ENCODE measurements at places on chromosomes 3 and 15. TPM values are rescaled to one million over a fixed set of nuclear protein-coding genes. Genes with fewer than 3 reads are reported as not detected.

The IQCB1 gene
- 13.8 TPM for total RNA-seq

DNA sequence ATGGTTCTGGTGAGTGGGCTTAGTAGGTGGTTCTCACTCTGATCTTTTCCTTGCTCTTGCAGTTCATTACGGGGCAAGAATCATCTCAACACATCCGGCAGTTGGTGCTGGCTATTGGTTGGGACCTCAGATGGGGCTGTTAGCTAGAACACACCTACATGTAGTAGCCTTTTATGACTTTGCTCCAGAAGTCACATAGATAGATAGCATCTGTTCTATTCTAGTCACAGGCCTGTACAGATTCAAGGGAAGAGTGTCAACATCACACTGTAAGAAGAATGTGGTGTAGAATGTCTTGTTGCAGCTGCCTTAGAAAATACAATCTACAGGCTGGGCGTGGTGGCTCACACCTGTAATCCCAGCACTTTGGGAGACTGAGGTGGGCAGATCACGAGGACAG, 15.1 kb downstream of the RAB5A start:
- DNase-seq: no peak

GRCh38 chr3:12142476-12142875, 16.2 kb downstream of the TIMP4 start:
- no peak for DNase-seq

DNA sequence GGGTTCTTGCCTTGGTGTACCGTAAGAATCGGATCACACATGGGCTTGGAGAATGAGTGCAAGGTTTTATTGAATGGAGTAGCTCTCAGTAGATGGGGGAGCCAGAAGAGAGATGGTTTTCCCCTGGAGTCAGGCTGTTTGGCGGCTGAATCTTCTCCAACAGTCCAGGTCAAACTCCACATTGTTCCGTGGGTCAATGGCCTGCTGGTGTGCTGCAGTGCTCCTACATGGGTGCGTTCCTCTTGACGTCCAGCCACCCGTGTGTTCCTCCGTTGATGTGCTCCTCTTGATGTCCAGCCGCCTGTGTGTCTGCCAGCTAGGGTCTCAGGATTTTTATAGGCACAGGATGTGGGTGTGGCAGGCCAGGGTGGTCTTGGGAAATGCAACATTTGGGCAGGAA, 69.3 kb upstream of the AGBL1 start:
- no peak for DNase-seq

DNA sequence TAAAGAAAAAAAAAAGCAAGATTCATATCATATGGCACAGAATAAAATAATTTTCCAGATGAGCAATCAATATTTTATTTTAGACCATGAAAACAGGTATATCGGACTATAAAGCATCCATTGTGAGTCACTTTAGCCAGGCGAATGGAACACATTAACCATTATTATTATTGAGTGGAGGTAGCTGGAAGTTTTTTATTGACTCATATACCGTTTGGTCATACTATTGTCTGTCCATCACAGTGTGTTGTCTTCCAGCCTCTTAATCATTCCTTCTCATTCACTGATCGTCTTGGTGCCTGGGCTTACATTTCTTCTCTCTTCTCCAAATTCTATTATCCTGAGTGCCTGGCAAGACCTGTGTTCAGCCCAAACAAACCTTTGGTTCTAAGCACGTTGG, 634.8 kb downstream of the MECOM start:
- DNase-seq: peak; percentile 34

DNA sequence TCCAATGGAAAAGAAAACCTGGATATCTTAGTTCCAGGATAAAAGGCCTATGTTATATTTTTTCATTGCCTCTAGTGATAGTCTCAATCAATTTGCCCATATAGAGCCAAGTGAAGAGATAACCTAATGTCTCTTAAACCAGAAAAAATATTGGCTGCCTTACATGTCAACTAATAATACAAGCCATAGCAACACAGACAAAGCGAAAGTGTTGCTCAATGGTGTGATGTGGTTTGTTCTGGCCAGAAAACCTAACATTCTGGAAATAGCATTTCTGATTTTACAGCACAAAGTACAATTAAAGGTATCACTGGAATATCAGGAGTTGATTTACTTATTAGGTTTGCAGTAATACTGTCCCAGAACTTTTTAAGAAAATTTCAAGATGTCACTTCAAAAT, 101.5 kb downstream of the ATP8B4 start:
- peak; percentile 47 for DNase-seq

DNA sequence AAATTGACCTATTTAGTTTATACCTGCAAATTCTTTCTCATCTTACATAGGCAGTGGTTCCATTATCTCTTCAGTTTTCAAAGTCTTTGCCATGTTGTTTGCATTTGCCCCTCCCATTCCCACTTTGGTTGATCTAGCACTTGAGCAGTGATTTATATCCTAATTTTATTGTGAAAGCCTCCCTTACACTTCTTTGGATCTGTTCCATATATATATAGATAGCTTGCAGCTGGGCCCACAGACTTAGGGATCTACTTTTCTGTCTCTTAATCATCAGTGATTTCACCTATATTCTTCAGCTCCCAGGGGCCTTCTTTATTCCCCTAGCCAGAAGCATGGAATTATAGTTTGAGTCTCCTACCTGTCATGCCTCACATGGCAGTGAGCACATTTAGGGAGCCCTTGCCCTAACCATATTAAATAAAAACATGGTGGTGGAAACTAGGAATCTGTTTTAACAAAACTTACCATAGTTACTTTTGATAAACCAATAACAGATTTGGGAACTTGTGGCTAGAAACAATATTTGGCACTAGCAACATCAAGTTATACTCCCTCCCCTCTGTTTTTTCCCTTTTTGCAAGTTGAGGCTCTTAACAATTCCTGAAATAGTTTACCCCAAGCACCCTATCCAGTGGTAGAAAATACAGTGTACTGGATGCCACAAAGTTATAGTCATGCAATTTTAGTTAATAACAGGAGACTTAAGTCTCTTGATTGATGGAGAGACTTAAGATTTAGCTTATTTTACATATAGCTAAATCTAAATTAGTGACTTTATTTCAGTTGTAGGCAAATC, 41.7 kb downstream of the ARIH1 start:
- peak; percentile 55 for DNase-seq

DNA sequence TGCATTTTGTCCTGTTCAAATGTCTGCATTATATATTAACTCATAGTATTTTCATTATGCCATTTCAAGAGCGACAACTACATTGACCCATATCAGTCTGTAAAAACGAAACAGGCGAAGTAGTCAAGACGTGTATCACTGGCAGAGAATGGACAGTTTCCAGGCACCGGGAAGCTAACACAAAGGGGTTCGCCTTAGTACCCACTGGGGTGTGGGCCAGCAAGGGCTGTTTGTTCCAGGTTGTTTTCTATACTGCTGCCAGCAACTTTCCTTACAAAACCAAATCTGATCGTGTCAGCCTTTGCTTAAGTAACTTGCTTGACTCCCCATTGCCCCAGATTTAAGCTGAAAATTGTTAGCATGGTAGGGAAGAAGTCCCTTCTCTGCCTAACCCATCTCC, 87.1 kb downstream of the CGNL1 start:
- no peak for DNase-seq

DNA sequence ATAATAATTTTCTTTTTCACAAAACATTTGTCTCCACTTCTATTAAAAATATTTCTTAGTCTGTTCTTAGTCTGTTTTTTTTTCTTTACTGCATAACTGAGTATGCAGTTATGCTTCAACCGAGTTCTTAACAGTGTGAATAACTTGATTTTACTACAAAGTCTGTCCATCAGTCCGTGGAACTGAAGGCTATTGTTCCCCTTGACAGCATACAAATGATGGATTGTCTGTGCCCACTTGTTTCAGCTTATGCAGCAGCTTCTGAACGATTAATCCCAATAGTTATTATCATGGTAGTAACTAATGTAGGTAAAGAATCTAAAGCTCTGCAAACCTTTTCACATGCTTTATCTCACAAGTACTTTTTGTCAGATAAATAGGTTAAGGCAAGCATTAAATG, 150.7 kb downstream of the SSR3 start:
- DNase-seq: no peak

DNA sequence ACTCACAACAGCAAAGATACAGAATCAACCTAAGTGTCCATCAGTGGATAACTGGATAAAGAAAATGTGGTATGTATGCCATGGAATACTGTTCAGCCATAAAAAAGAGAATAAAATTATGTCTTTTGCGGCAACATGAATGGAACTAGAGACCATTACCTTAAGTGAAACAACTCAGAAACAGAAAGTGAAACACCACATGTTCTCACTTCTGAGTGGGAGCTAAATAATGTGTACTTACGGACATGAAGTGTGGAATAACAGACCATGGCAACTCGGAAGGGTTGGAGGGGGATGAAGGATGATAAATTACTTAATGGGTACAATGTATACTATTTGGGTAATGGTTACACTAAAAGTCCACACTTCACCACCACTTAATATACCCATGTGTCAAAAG, 600.6 kb downstream of the MAGI1 start:
- DNase-seq: no peak

DNA sequence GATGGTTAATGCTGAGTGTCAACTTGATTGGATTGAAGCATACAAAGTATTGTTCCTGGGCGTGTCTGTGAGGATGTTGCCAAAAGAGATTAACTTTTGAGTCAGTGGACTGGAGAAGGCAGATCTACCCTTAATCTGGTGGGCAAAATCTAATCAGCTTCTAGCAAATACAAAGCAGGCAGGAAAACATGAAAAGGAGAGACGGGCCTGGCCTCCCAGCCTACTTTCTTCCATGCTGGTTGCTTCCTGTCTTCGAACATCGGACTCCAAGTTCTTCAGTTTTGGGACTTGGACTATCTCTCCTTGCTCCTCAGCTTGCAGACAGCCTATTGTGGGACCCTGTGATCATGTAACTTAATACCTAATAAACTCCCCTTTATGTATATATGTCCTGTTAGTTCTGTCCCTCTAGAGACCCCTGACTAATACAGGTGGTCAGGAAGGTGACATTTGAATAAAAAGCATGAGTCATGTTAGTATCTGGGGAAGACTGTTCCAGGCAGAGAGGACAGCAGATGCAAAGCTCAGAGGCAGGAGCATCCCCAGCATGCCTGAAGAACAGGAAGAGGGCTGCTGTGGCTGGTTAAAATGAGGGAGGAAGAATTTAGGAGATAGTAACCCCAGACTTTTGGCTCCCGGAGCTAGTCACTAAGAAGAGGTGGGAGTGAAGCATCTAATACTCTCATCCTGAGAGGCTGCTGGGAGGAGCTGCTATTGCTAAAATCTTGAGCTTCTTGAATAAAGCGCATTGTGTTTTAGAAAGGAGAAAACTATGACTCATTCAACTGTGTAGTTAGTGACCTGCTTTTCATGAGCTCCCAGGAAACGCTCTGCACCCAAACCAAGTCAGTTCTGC, 207.4 kb upstream of the HES1 start:
- peak; percentile 36 for DNase-seq

DNA sequence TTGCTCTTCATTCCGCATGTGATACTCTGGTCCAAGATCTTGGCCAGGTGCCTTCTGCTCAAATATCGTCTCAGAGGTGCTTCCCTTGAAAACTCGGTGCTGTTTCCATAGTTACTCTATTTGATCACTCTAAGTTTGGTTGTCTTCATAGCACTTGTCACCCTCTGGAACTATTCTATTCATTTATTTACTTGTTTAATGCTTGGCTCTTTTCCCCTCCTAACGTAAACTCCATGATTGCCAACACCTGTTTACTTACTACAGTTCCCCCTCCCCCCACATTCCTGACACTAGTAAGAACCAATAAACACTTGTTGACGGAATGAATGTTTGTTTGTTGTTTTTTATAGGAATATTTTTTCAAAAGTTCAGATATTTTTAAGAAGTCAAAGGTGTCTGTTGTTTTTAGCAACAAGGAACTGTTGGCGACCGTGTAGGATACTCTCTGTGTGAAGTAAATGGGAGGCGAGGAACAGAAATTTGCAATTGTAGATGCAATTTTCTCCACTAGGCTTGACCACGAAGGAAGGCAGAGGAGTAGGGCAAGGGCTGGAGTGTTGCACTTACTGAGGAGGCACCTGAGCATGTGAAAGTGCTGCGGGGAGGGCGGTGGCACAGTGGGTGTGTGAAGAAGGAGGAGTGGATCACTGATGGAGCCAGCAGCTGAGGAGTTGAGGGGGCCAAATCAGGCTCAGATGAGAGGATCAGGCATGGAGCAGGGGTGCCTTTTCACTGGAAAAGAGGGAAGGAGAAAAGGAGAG, 48.4 kb downstream of the MOBP start:
- DNase-seq: no peak

DNA sequence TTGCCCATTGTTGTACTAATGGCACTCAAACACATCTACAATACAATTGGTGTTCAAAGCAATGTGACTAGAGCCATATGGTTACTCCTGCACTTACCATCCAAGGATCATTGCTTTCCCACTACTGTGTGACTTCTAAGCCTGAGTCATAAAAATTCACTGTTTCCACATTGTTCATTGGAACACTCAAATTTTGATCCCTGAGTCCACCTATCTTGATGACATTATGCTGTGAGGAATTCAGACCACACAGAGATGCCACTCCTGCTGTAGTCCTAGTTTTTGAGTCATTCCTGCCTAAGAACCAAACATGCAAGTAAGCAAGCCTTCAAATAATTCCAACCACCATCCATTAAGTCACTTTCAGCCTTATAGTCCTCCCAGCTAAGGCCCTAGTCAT, 176.2 kb downstream of the EFHB start:
- DNase-seq: no peak

The UACA gene
- 200 TPM for total RNA-seq

DNA sequence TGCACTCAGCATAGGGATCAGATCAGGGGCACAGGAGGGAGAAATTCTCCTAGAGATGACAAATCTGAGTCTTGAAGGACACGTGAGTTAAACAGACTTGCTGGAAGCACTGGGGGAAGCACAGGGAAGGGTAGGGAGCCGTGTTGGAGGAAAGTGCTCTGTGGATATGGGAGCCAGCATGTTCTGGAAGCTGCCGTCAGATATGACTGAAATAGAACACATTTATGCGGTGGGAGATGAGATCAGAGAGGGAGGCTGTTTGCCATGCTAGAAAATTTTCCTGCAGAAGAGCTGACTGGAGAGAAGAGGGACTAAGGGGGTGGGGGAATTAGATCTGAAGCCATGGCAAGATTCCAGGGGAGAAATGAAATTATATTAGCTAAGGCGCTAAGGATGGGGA, 1.8 kb downstream of the TAMM41 start:
- no peak for DNase-seq

The PATL2 gene
- 1.2 TPM for total RNA-seq

- no peak for DNase-seq
Observed at GRCh38 chr3:58009026-58009748, 965 bp downstream of the FLNB start.

DNA sequence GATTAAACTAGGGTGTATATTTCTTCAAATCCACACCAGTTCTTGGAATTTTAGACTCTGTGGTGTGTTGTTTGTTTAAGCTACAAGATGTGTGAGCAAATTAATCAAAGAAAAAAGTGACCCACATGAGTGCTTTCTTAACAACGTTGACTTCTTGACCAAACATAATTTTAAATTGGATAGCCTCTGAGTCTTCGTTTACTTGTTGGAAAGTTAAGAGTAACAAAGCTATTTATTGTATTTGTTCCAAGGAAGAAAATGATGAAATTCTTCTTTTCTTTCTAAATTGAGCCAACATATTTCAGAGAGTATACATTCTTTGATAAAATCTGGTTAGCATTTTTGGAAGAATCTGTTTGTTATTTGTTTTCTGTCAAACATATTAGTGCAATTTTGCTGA, 99.9 kb upstream of the IGSF10 start:
- DNase-seq: no peak
